T-helper 1 cell (primary cell): ENCODE measurements at places on chromosomes 7 and 10.

GRCh38 chr10:53990799-53991238 lies 810.2 kb downstream of the PCDH15 start:
- DNase-seq, result no peak

GRCh38 chr10:18681366-18681765 lies 22.1 kb downstream of the ARL5B start:
- no peak for DNase-seq

DNA sequence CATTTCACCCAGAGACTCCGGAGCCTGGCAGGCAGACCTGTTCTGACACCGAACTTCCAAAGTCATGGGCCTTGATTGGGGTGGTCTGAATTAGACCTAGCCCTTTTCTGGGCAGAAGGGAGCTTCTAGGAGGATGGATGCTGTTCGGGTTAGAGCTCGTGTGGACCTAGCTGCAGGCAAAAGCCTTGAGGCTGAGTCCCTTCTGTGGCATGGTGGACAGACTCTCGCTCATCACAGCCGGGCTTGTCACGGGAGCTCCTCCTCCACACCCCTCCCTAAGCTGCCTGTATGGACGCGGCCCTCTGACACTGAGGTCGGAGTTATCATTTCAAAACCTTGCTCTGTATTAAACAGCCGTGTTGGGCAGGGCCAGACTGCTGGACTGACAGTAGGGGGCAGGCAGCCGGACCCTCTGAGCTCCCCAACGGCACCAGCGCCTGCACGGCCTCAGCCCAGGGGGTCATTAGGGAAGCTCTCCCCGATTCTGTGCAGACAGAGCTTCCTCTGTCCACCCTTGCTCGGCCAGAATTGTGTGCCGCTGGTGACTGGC lies 2.2 kb downstream of the IRF5 start:
- no peak for DNase-seq

GRCh38 chr7:98137826-98138151 lies 31.1 kb downstream of the LMTK2 start:
- no peak for DNase-seq

DNA sequence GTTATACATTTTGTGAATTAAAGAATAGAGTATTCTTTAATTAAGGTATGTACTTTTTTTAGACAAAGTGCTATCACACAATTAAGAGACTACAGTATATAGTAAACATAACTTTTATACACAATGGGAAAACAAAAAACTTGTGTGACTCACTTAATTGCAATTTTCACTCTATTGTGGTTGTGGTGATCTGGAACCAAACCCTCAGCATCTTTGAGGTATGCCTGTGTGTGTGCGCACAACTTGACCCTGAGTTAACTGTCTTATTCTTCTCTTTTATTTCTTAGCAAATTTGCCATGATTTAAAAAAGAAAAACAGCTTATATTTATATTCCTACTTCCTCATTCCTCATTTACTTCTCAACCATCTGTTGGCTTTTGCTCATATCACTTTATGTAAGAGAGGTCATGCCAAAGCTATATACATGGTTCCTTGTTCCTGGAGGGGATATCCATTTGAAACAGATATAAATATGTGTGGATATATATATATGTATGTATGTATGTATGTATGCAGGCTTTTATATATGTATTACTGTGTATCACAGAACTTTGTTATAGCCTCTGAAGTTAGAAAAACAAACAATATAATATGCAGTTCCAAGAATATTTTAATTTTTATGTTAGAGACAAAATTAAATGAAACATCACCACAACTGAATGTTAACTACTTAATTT lies 259.5 kb upstream of the HGF start:
- DNase-seq, result no peak

- no peak for DNase-seq
Measured at GRCh38 chr10:5442065-5442989, 30.0 kb downstream of the NET1 start.

DNA sequence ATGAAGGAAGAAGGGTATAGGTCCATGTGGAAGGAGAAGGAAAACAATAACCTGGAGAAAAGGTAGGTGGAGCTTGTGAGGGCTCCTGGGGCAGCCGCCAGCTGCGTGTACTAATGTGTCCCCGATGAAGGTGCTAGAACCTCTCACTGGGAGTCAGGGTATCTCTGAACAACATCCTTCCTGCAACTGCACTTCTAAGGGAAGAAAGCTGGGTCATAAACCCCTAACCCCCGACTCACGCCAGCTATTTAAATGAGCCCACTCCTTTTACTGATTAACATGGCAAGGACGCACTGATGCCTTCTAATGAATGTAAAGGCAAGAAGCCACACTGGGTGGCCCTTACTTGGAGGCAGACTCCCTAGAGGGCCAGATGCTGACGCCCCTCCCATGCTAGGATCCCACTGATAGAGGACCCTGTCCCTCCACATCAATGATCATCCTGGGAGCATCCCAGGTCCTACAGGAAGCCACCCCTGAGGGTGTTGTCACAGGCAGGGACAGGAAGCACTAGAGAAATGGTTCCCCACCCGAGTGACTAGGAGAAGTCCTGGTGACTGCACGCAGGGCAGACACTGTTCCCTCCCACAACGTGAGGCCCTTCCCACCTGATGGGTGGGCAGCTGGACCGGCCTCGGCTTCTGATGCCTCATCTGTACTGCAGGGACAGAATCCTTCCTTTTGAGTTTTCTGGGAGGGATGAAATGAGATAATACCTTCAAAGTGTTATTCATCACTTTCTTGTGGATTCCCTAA lies 20.4 kb downstream of the JCAD start:
- no peak for DNase-seq

DNA sequence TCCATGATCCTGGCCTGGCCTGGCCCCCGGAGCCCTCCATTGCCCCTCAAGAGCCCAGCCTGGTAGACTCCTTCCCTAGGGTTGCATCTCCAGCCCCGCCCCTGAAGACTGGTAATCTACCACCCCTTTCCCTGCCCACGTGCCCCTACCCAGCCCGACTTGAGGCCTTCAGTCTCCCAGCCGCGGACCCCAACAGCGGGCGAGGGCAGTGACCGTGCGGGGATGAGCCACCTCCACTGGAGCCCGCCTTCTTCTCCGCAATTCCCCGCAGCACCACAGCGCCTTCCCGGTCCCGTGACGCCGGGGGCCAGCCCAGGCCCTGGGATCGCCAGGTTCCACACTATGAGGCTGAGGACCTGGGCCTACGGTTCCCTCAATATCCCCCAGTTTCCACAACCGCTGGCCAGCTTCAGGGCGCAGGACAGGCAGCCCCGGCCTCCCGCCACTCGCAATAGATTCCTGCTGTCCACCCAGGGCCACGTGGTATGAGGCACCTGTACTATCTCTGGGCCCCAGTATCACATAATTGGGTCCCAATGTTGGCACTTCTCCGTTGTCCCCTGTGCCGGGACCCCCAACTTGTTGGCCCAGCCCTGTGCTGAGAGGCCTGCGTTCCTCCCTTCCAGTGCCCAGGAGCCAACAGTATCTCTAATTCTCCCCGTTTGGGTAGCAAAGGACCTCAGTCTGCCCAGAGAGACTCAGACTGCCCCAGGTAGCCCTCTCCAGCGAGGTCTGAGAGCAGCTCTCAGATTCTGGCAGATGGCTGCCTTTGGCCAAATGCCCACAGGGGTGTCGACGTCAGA lies 1.1 kb upstream of the GPRIN2 start:
- DNase-seq, result no peak
